CD4-positive, alpha-beta memory T cell (primary cell): ENCODE measurements at places on chromosomes 1 and 21. TPM values are rescaled to one million over a fixed set of nuclear protein-coding genes. Genes with fewer than 3 reads are reported as not detected.

KLHL20 gene
- total RNA-seq = 41.0 TPM

TMEM269 gene
- total RNA-seq = 0.36 TPM

AMPD1 gene
- not detected for total RNA-seq

KIRREL1 gene
- not detected for total RNA-seq

MEGF6 gene
- 168 TPM for total RNA-seq

C1orf53 gene
- not detected for total RNA-seq

LCE1E gene
- total RNA-seq = not detected

DNA sequence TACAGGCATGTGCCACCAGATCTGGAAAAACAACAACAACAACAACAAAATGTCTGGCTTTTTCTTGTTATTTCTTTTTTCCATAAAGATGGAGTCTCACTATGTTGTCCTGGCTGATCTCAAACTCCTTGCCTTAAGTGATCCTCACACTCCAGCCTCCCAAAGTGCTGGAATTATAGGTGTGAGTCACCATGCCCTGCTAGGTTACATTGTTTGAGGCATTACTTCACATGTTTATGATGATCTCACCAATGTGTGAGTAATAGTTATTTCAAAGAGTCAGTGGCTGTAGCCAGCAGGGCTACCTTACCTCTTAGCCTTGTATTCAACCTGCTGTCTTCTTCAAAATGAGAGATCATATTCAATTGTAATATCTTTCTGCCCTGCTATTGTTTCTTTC lies 445.7 kb downstream of the AMY1C start:
- no peaks in the 10 kb centered on the region for H3K4me1 ChIP-seq
- no peaks in the 10 kb centered on the region for H3K27me3 ChIP-seq
- no peak overlapping the region for H3K4me3 ChIP-seq
- no peak for DNase-seq
- H3K27ac ChIP-seq = no peak overlapping the region

DNA sequence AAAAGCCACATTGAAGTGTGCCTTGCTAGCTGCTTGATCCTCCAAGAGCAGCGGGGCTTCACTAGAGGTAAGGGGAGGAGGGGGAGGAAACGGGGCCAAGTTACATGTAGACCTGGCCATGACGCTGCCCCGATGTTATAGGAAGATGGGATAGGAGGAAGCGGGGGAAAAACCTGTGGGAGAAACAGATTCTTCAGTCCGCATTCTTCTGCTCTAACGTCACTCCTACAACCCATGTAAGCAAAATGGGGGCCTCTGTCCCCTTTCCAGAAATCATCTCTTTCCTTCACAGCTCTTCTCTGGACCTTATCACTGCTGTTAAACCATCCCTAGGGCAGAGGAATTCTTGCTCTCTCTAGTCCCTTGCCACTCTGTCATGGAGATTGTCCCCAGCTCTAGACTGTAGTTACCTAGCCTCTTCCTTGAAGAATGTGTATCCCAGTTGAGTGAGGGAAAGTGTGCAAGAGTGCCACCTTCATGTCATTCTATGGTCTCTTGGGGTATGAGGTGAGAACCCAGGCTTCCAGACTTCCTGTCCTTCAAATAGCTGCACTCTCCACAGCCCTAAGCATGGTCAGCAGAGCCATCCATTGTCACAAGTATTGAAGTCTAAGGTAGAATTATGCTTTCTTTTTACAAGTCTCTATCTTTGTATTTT lies 11.4 kb downstream of the PLEKHO1 start:
- no peak overlapping the region for H3K4me3 ChIP-seq
- peaks cover 18% of the 10 kb centered on the region for H3K36me3 ChIP-seq
- H3K27ac ChIP-seq = no peak overlapping the region

GRCh38 chr1:41883507-41883906 lies 35.2 kb downstream of the HIVEP3 start:
- H3K36me3 ChIP-seq = no peaks in the 10 kb centered on the region
- H3K4me3 ChIP-seq = no peak overlapping the region
- DNase-seq = no peak

DNA sequence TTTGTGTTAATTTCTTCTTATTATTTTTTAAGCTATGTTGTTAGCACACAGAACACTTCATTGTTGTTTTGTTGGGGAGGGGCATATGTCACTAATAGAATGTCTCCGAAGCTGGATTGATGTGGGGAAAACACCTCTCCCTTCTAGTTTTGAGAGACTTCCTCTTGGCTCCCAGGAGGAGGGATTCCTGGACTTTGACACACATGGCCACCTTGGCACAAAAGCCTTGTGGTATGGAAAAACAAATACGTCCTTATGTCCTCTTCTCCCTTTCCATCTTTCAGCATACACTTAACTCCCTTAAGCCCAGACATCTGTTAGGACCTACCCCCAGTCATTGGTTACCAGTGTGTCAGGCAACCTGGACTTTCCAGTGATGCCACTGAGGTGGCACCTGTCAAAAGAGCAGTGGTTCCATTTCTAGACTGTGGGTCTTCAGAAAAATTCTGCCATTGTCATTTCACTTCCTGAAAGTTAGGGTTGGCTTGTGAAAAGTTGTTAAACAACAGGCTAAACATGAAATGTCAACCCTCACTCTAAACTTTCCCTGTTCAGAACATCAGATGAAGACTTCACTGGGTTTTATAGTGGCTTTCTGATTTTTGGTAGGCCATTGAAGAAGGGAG lies 12.5 kb upstream of the ABCB10 start:
- H3K4me1 ChIP-seq = no peaks in the 10 kb centered on the region
- no peak for DNase-seq
- H3K36me3 ChIP-seq = no peaks in the 10 kb centered on the region
- H3K4me3 ChIP-seq = no peak overlapping the region
- H3K27ac ChIP-seq = no peak overlapping the region

DNA sequence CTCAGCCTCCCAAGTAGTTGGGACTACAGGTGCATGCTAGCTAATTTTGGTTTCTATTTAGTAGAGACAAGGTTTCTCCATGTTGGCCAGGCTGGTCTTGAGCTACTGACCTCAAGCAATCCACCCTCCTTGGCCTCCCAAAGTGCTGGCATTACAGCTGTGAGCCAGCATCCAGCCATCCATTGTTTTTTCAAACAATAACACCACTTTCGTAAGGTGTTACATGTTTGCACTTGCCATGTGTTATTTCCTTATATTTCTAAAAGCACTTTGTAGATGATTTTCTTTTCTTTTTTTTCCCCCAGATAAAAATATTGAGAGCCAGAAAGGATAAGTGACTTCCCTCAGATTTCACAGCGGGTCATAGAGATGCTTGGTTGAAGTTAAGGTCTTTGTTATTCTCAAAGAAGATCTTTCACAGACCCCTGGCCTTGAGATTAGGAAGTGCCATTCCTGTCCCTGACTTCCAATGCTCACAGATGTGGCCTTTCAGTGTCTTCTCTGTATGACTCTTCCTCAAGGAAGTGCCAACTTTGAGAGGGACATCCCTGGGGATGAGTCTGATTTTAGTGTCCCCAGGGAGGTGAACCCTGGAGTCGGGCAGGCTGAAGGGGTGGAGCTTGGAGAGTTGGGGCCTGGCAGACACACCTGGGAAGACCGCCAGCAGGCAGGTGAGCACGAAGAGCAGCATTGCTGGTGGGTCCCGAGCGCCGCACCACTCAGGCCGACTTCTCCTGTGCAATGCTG lies 6.3 kb downstream of the PIGR start:
- H3K36me3 ChIP-seq = no peaks in the 10 kb centered on the region
- no peak for DNase-seq
- H3K27ac ChIP-seq = no peak overlapping the region
- no peaks in the 10 kb centered on the region for H3K27me3 ChIP-seq
- H3K4me1 ChIP-seq = no peaks in the 10 kb centered on the region

DNA sequence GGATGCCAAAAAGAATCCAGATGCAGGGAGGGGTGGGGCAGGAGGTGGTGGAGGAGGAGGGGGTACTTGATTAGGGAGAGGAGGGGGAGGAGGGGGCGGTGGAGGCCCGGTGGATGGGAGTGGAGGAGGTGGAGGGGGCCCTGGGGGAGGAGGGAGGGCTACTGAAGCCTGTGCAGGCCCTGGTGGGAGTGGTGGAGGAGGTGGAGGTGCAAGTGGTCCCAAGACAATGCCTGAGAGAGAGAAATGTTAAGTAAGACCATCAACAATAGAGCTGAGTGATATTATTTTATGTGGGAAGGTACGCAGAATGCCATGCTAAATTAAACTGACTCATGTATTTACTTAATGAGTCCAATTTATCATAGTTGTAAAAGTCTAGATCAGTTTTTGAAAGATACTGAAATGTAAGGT lies 86.8 kb upstream of the LBR start:
- no peaks in the 10 kb centered on the region for H3K27me3 ChIP-seq
- DNase-seq = no peak
- H3K4me3 ChIP-seq = no peak overlapping the region
- H3K27ac ChIP-seq = no peak overlapping the region
- H3K4me1 ChIP-seq = no peaks in the 10 kb centered on the region
- H3K36me3 ChIP-seq = no peaks in the 10 kb centered on the region

GRCh38 chr1:235995511-235995910 lies 69.4 kb downstream of the NID1 start:
- DNase-seq = no peak
- no peak overlapping the region for H3K4me3 ChIP-seq
- peaks cover 37% of the 10 kb centered on the region for H3K4me1 ChIP-seq
- no peaks in the 10 kb centered on the region for H3K27me3 ChIP-seq
- H3K36me3 ChIP-seq = no peaks in the 10 kb centered on the region
- H3K27ac ChIP-seq = no peak overlapping the region

DNA sequence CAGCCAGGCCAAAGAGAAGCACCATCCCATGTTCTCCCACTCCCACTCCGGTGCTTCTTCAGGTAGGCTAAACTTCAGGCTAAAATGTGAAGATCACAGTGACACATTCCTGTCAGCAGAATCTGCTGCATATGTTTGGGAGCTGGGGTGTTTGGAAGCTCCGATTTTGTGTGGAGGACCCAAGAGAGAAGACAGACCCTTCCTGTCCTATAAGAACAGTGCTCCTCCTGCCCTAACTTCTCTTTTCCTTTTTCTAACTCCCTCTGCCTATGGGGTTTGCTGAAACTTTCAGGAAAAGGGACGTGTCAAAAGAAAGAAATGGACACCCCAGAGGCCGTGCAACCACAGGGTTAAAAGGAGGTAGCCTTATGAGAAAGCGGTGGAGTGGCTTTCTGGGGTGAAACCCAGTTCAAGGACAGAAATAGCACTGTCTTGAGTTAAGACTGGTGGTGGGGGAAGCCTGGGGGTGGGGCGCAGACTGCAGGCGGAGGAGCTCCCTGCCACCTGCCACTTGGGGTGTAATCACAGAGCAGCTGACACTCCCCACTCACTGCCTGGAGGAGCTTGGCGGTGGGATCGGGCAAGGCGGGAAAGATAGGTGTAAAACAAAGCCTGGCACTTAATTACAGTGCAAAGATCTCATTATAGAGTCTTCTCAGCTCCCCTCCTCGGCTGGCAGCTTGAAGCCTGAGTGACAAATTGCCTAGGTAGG lies 645 bp upstream of the TLR5 start:
- peak overlapping the region; percentile 18 for H3K27ac ChIP-seq
- no peaks in the 10 kb centered on the region for H3K27me3 ChIP-seq
- DNase-seq = peak; percentile 31
- H3K4me3 ChIP-seq = peak overlapping the region; percentile 65

DNA sequence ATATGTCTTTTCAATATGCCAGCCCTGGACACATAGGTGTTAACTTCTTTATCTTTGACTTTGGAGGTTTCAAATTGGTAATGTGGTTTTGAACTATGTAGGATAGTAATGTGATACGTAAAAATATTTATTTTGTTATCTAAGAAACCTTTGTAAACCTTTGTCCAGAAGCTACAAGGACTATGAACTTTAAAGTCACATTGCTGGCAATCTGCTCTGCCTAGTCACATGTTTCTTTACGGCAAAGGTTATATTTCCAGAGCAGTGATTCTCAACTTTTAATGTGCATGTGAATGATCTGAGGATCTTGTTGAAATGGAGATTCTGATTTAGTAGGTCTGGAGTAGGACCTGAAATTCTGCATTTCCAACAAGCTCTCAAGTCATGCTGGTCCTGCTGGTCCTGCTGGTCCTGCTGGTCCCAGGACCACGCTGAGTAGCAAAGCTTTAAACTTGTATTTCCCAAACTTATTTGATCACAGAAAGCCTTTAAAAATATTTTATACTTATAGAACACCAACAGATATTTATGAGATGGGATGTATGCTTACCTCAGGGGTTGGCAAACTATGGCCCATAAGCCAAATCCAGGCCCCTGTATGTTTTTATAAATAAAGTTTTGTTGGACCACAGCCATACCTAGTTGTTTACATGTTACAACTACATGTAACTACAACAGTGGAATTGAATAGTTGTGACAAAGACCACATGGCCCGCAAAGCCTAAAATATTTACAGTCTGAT lies 57.9 kb upstream of the QSOX1 start:
- H3K4me3 ChIP-seq = no peak overlapping the region
- no peaks in the 10 kb centered on the region for H3K4me1 ChIP-seq
- no peak for DNase-seq
- H3K27ac ChIP-seq = no peak overlapping the region
- no peaks in the 10 kb centered on the region for H3K27me3 ChIP-seq

DNA sequence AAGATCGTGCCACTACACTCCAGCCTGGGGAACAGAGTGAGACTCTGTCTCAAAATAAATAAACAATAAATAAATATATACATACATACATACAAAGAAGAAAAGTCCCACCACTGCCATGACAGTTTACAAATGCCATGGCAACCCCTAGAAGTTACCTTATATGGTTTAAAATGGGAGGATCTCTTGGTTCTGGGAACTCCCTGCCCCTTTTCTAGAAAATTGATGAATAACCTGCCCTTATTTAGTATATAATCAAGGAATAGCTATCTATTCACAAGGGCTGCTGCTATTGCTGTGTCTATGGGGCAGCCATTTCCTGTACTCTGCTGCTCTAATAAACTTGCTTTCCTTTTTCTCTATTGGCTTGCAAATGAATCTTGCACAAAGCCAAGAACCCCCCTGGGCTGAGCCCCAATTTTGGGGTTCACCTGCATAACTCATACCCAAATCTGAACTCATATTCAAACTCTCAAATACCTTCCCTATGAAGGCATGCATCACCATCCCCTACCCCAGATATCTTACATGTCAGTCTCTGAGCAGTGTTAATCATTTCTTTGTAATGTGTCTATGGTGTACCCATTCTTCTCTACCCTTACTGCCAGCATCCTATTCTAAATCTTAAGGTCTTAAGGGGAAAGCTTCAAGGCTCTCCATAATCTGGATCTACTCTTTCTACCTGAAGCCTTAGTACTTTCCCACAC lies 9.0 kb downstream of the GON4L start:
- peaks cover 17% of the 10 kb centered on the region for H3K36me3 ChIP-seq
- H3K27ac ChIP-seq = no peak overlapping the region
- no peak overlapping the region for H3K4me3 ChIP-seq
- DNase-seq = no peak
- H3K27me3 ChIP-seq = no peaks in the 10 kb centered on the region
